ENCODE measurements at places on chromosomes 1 and 21. TPM values are rescaled to one million over a fixed set of nuclear protein-coding genes. Genes with fewer than 3 reads are reported as not detected.

VSIG8 gene
- 0.11 TPM for polyA plus RNA-seq

SLAMF1 gene
- 0.17 TPM for polyA plus RNA-seq

XCL2 gene
- polyA plus RNA-seq, result 0.50 TPM

ARHGAP30 gene
- polyA plus RNA-seq, result 2.2 TPM

CYP4A22 gene
- polyA plus RNA-seq, result 3.3 TPM

RCSD1 gene
- 8.4 TPM for polyA plus RNA-seq

NEGR1 gene
- 5.5 TPM for polyA plus RNA-seq

ZNF326 gene
- 74.1 TPM for polyA plus RNA-seq

LCA5L gene
- polyA plus RNA-seq, result 4.7 TPM

CD34 gene
- polyA plus RNA-seq, result 171 TPM

IL20 gene
- not detected for polyA plus RNA-seq

MIXL1 gene
- 0.47 TPM for polyA plus RNA-seq

AUNIP gene
- polyA plus RNA-seq, result 2.8 TPM

C1orf210 gene
- 20.0 TPM for polyA plus RNA-seq

KISS1 gene
- 1.4 TPM for polyA plus RNA-seq

COL9A2 gene
- 35.6 TPM for polyA plus RNA-seq

CDC42 gene
- 415 TPM for polyA plus RNA-seq

GPX7 gene
- 79.0 TPM for polyA plus RNA-seq

S100A5 gene
- 0.92 TPM for polyA plus RNA-seq

KCNN3 gene
- 6.3 TPM for polyA plus RNA-seq

CR1L gene
- polyA plus RNA-seq, result 1.8 TPM

DNASE2B gene
- polyA plus RNA-seq, result 0.18 TPM

HCRTR1 gene
- polyA plus RNA-seq, result 0.16 TPM

KPRP gene
- polyA plus RNA-seq, result not detected

RBM11 gene
- 5.1 TPM for polyA plus RNA-seq

MNDA gene
- polyA plus RNA-seq, result 5.1 TPM

TTC34 gene
- 1.4 TPM for polyA plus RNA-seq

SLC45A1 gene
- polyA plus RNA-seq, result 3.2 TPM

CD247 gene
- polyA plus RNA-seq, result 0.37 TPM

CSF3R gene
- polyA plus RNA-seq, result 6.0 TPM

OR10Z1 gene
- not detected for polyA plus RNA-seq

S100A11 gene
- 298 TPM for polyA plus RNA-seq

AADACL4 gene
- polyA plus RNA-seq, result 1.8 TPM

SLAMF7 gene
- polyA plus RNA-seq, result 0.68 TPM

LMO4 gene
- polyA plus RNA-seq, result 129 TPM

CYP4A11 gene
- polyA plus RNA-seq, result 56.4 TPM

OR2L5 gene
- not detected for polyA plus RNA-seq

LYPD8 gene
- not detected for polyA plus RNA-seq

CHIA gene
- polyA plus RNA-seq, result not detected

CCDC185 gene
- polyA plus RNA-seq, result 0.07 TPM

LCE3E gene
- not detected for polyA plus RNA-seq

LORICRIN gene
- not detected for polyA plus RNA-seq

EFNA3 gene
- polyA plus RNA-seq, result 5.7 TPM

TAL1 gene
- polyA plus RNA-seq, result 3.8 TPM

ADGRL4 gene
- polyA plus RNA-seq, result 29.0 TPM

UQCRHL gene
- polyA plus RNA-seq, result 3.8 TPM

HSPG2 gene
- 178 TPM for polyA plus RNA-seq

CFAP141 gene
- polyA plus RNA-seq, result not detected

WDR3 gene
- 21.2 TPM for polyA plus RNA-seq

C1orf53 gene
- 2.9 TPM for polyA plus RNA-seq

HMCN1 gene
- 46.4 TPM for polyA plus RNA-seq

RHCE gene
- polyA plus RNA-seq, result 1.5 TPM

Measured in left renal pelvis (tissue), 4 donors.